ENCODE measurements at places on chromosomes 1 and 21.
A peak's percentile ranks its signal among the peaks of the same experiment; 100 is the strongest.

DNA sequence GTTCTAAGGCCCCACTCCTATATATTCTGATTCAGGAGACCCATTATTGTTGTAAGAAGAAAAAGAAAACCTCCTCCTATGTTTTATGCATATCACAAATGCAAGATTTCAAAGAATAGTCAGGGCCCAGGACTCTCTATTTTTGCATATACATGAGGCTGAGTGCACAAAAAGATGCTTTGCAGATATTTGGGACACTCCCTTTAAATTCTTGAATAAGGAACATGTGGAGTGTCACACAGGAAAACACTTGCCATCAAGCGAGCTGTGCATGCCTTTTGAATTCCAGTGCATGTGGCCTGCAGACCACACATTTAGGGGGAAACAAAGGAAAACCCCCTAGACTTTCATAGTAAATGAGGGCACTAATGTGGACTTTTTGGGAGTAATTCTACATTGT lies 5.6 kb downstream of the MAP3K7CL start:
- DNase-seq = no peak

GRCh38 chr1:3627515-3628253 lies 2.9 kb downstream of the TPRG1L start:
- no peak for DNase-seq

- no peak for DNase-seq
Measured at GRCh38 chr1:59755069-59755685, 59.6 kb upstream of the HOOK1 start.

DNA sequence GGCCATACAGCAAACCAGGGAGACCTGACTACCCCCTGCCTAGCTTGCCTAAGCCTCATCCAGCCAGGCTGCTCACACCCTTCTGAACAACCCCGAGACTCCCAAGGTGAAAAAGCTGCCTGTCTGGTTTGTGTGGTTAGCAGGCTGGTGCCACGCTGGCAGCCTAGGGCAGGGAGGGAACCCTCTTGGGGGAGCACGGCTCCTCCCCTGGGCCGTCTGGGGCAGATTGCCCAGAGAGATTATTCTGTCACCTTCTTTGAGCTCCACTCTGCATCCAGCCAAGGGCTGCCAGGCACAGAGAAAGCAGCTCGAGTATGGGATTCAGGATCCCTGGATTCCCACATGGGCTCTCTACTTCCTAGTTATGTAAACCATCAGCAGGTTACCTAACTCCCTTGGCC lies 27.5 kb upstream of the TCEA3 start:
- DNase-seq = peak; percentile 89

GRCh38 chr1:20100632-20101355 lies 18.5 kb downstream of the PLA2G2D start:
- peak; percentile 36 for DNase-seq

DNA sequence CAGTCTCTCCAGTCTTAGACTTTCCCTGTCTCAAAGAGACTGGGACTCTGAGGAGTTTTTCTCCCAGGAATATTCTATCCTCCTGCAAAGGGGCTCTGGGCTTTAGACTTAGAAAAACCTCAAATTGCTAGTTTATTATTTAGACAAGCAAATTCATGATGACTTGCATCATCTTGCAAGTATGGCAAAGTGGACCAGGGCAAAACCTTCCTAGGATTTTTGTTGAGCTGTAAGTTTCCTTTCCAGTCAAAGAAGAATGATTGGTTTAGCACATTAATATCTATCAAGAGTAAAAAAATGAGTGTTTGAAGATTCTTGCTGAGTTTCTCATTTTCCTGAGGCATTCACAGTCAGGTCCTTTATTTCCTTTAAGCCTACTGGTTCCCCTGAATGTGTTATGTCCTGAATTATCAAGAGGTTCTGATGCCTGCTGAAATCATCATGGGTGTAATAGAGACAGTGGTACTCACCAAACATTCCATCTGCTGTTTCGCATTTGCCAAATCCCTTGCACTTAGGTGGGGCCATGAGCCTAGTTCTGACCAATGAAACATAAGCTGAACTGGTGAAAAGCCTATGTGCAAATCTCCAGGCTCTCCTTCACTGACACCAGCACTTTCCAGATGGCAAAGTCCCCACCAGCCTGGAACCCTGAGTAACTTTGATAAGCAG lies 25.2 kb upstream of the SPAG17 start:
- DNase-seq = no peak

- no peak for DNase-seq
Measured at GRCh38 chr1:93079685-93080141, 630 bp downstream of the MTF2 start.

DNA sequence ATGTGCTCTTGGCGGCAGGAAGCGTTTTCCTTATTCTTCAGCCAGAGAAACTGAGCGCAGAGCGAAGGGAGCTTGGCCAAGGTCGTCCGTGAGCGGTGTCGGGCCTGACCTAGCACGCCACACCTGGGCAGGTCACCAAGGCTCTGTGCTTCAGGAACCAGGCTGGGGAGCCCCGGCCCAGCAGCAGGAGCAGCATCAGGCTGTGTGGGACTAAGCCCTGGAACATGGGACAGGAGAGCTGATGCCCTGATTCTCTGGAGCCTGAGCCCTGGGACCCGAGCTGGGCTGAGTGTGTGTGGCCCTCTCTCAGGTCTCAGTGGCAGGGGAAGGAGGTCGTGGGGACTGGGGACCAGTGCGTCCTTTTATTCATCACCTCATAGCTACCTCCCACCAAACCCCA lies 65.2 kb upstream of the ABCG1 start:
- DNase-seq = no peak

DNA sequence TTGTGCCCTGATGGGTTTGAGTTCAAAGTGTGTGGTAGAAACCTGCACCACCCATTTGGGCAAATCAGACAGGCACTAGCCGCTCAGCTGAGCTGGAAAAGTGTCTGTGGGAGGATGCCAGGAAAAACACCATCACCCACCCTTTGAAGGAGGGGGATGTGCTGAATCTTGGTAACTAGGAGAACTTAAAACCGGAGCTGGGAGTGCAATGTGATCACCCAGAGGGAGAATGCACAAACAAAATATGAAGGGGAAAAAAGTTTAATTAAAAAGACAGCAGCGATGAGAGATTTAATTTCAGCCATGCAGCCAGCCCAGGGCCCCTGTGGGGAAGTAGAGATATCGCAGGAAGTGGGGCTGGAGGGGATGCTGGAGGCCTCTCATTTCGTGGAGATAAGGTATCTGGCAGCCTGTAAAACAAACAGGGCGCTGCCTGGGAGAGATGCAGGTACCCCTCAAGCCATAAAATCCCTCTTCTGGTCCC lies 86.8 kb upstream of the BCAR3 start:
- no peak for DNase-seq

- no peak for DNase-seq
Measured at GRCh38 chr1:41362749-41363590, 1.7 kb downstream of the FOXO6 start.

GRCh38 chr1:37948166-37948565 lies 1.3 kb upstream of the INPP5B start:
- DNase-seq = no peak

- DNase-seq = no peak
Measured at GRCh38 chr1:67273591-67273990, 34.1 kb upstream of the IL12RB2 start.

DNA sequence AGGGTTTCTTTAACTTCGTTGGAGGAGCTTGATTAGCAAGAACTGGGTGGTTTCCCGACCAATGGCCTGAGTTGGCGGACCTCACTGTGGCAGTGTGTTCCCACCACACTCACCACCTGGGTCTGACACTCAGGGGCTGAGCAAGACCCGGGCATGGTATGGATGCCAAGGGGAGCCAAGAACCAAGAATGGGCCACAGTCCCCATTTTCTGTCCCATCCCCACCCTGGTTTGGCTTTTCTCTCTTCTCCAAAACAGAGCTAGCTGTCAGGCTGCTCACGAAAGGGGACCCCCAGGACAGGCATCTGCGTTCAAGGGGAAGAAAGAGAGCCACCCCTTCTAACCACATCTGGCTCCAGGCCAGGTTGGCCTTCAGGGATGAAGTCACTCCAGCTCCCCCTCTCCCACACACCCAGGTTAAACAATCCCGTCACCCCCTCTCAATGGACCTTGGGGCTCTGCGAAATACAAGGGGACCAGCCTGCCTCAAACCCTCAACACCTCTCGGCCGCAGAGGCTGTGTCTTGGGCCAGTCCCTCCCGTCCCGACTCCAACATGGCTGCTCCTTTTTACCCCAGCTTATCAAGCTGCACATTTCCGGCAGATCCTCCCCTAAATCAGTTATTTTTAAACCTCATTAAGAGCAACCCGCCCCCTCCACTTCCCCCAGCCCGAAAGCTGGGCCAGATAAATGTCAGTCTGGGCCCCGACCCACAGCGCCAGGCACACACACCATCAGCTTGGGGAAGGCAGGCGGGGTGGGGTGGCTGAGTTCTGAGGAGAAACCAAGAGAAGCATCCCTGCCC lies 3.4 kb downstream of the TAGLN2 start:
- DNase-seq = no peak
